ENCODE measurements at places on chromosomes 2 and 18.

GRCh38 chr2:236078297-236079255, 89.6 kb downstream of the GBX2 start:
- no peak for DNase-seq

GRCh38 chr18:31596081-31596872, 4.6 kb downstream of the TTR start:
- no peak for DNase-seq

GRCh38 chr2:95082477-95082876, 39.1 kb downstream of the MRPS5 start:
- DNase-seq, result no peak

GRCh38 chr18:4016391-4017049, 438.6 kb downstream of the DLGAP1 start:
- DNase-seq, result no peak

- no peak for DNase-seq
These were observed 131.1 kb downstream of the LRRTM4 start for GRCh38 chr2:77391119-77391518.

GRCh38 chr2:173972636-173973035, 7.5 kb upstream of the SP3 start:
- DNase-seq, result no peak

DNA sequence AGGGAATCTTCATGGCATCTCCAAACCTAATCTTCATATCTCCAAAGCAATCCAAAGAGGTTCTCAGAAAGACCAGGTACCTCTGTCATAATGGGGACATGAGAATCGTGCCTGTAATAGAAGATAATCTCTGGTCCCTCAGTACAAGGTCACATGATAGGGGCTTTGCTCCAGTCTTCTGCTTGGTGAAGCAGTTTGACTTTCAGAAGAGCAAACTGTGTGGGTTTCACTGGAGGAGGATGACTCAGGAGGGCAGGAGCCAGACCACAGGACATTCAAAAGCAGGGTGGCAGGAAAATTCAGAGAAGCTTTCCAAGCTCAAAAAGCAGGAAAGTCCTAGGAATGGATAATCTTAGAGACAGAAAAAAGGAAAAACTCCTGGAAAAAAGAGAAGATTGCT, 10.6 kb upstream of the PAX3 start:
- no peak for DNase-seq

- no peak for DNase-seq
These were observed 84.0 kb downstream of the EVA1A start for GRCh38 chr2:75476761-75477160.

GRCh38 chr2:238090887-238091286, 9.3 kb upstream of the ESPNL start:
- no peak for DNase-seq

GRCh38 chr18:55240978-55241377, 281.7 kb upstream of the CCDC68 start:
- no peak for DNase-seq

GRCh38 chr2:232459419-232460035, 3.6 kb downstream of the ALPI start:
- no peak for DNase-seq

DNA sequence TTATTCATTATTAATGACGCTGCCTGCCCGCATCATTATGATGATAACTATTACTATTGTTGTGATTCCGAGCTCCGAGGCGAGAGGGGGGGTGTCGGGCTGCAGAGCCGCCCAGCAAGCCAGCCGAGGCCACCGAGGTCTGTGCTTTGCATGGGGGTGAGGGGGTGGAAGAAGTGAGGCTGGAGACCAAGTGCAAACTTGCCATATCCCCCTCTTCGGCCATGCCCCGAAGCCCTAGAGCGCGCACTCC, 3.6 kb downstream of the BCL11A start:
- no peak for DNase-seq

- DNase-seq, result no peak
These were observed 359.4 kb downstream of the PTPRM start for GRCh38 chr18:7926526-7926925.

DNA sequence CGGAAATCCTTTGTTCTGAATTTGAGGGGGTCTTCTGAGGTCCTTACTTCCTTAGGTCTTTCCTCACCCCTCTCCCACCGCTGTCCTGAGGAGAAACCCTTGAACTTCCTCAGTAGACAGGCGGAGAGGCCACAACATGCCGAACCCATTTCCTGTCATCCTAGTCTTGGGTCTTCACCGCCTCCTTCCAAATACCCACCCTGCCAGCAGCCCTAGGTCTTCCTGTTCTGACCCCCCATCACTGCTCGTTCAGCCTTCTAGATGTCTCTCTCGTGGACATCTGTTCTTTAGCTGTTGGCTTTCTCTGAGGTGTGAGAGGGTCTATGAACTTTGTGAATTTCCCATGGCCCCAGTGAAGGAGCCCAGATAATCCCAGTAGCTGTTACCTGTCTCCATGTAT, 27.2 kb upstream of the CYP27A1 start:
- DNase-seq, result no peak

- DNase-seq, result no peak
These were observed 83.4 kb downstream of the ZFP36L2 start for GRCh38 chr2:43142921-43143438.

GRCh38 chr2:233766416-233766815, 6.3 kb downstream of the UGT1A1 start:
- DNase-seq, result no peak

DNA sequence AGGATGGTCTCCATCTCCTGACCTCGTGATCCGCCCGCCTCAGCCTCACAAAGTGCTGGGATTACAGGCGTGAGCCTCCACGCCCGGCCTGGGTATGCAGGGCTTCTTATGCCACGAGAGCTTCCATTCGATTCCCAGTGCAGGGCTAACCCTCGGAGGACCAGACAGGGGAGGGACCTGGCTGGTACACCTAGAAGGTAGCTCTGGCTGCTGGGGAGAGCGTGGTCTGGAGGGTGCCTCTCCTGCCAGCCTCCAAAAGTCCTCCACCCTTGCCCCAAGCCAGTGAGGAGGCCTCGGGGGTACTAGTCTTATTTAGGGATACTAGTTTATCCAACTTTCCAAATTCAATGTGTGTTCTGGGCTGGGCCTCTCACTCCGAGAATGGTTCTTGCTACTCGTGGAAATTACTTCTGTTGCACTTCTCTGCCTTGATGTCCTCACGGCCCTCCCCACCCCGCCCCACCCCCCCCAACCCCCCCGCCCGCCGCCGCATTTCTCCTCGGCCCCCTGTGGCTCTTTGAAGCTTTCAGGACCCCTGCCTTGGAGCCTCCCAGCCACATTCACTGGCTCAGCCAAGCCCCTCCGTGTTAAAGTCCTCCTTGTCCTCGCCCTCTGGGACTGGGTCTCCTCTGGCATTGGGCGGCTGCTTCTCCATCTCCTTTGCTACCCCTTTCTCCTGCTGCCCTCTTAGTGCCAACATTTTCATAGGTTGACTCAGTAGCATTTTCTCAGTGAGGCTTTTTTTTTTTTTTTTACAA, 143.0 kb upstream of the EPAS1 start:
- no peak for DNase-seq

DNA sequence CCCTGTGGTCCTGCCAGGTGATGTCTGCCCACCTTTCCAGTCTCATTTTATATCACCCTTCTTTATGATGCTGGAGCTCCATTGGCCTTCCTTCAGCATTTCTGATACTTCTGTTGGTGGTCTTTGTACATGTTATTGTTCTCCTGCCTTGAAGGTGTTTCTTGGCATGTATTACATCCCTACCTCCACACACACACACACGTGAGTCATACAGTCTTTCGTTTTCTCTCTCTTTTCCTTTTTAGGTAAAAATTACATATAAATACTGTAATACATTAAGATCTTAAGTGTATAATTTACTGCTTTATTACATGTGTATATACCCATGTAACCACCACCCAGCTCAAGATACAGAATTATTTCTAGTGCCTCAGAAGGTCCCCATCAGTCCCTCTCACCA, 10.2 kb upstream of the ADGRF3 start:
- no peak for DNase-seq

DNA sequence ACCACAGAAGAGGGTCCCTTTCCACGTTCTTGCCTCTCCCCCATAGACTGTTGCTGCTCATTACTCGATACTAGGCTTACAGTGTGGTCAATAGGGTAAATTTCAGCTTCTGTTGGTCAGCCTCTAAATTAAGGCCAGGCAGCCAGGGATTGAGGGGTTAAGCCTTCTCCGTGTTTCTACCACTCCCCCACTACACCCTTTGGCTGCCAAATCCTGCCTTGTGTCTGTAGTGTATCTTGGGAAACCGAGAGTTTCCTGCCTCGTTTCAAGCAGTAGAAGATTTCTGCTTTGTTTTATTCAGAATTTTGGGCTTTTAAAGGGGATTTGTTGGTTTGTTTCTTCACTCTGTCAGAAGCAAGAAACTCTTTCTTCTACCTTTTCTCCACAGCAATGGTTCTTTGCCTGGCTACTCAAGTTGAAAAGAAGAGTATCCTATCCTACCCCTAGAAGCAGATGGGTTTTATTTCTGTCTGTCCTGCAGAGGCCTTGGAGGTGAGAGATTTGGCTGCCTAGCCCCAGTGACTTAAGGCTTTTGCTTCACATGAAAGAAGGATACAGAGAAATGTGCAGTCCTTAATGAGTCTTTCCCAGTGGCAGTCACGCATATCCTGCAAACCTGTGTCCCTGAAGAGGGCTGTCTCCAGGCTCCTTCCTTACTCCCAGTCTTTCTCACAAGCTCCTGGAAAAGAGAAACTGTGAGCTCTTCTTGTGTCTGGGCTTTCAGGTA, 261.5 kb upstream of the TANK start:
- no peak for DNase-seq

DNA sequence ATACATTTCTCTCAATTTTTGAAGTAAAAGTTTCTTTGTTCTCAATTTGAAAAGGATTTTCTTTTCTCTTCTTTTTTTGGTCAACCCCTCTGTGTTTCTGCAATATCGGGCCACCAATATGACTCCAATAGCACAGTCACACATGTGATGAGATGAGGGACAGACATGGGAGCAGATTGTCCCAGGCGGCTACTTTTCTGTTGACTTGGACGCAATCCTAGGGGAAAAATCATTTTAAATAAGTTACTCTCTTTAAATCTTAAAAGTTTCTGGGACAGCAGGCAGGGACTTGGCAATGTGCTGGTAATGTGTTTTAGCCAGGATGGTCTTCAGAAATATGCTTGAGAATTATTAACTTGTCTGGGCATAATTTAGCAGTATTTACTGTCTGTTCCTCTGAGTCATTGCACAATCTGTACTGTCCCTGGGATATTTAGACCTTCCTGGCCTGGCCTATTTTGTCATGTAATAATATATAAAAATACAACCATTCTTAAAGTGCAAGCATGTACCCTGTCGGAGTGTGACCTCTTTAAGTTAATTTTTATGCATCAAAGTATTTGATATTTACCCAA, 388.5 kb upstream of the FANCL start:
- DNase-seq, result no peak

Measured in stimulated activated CD4-positive, alpha-beta T cell treated with anti-CD3 and anti-CD28 coated beads, TNF-alpha, amount 100 ng/mL, for 4 hours (primary cell).